ENCODE measurements at places on chromosomes 11 and 22.

DNA sequence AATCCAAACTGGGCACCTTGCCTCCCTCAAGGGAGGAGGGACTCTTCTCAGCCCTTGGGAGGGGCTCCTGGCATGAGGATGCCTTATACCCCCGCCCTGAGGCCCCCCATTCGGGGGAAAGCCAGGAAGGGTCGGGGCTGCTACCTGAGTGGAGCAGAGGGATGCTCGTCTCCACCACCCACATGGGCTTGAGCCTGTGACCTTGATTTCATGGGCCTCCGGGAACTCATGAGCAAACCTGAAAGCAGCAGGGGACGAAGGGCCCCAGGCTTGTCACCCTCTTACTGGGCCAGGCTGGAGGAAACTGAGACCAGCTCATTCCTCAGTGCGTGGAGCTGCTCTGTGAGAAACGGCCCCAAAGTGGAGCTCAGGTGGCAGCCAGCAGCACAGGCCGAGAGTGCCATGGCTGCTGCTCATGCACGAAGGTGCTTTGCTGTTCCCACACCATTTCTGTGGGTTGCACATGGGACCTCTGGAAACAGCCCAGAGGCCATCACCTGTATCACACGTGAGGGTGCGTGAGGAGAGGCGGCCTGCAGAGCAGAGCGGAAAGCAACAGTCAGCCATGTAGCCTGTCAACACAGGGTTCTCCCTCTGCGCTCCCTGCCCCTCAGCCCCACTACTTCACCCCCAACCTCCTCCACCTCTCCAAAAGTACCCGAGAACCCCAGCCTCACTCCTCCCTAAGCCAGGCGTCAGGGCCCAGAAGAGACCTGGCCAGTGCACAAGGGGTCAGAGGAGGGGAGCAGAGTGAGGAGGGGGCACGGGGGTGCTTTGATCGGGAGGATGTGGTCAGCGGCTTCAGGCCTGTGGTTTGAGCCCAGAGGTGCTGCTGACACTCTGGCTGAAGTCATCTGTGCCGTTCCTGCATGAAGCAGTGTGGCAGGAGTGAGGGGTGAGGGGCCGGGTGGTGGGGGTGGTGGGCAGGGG, 14.1 kb upstream of the IL2RB start:
- DNase-seq: no peak

GRCh38 chr11:71519546-71519945, 7.5 kb upstream of the KRTAP5-7 start:
- DNase-seq: no peak

GRCh38 chr22:26524870-26525269, 12.6 kb upstream of the TFIP11 start:
- no peak for DNase-seq

GRCh38 chr22:27097933-27098332, 440.5 kb downstream of the MIAT start:
- no peak for DNase-seq

DNA sequence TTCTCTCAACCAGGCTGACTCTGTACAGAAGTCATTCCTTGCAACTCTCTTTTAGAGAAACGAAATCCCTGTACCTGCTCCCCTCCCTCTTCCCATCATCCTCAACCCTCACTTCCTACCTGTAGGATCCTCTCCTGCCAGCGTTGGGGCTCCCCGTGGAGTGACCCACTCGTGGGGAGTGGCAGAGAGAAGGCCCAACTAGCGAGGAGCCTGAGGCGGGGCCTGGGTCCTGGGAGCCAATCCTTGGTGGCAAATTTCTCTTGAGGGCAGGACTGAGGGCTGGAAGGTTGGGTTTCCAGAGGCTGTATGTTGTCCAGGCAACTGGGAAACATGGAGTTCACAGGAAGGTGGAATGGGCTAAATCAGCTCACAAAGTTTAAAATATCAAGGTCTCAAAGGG, 10.4 kb downstream of the NHERF4 start:
- peak; percentile 25 for DNase-seq

- DNase-seq: no peak
Observed at GRCh38 chr11:101428918-101429317, 154.9 kb downstream of the TRPC6 start.

DNA sequence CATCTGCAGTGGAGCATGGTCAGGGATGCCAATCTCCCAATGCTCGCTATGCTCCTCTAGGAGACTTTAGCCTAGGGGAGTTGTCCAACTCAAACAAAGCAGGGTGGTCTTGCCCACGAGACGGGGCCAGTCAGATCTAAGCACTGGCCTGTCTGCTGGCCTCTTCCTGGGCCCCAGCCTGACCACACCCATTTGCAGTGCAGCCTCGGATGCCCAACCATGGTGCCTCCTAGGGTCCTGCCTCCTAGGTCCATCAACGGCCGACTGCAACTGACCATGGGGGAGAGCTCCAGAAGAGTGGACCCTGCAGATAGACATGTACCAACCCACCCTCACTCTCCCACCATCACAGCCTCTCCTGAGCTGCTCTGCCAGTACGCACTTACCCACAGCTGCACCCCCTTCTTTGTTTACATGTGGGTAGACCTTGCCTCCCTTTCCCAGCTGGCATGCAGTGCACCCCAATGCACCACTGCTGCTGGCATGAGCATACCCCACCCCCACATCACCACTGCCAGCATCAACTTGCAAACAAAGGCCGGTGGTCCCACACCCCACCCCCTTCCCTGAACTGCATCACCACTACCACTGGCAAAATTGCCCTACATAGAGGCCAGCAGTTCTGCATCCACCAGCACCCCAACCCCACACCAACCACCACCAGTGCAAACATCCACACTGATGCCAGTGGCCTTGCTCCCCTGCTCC, 27.6 kb upstream of the ARL14EP start:
- DNase-seq: no peak

- DNase-seq: no peak
Observed at GRCh38 chr11:127795326-127795725, 792.0 kb downstream of the ETS1 start.

DNA sequence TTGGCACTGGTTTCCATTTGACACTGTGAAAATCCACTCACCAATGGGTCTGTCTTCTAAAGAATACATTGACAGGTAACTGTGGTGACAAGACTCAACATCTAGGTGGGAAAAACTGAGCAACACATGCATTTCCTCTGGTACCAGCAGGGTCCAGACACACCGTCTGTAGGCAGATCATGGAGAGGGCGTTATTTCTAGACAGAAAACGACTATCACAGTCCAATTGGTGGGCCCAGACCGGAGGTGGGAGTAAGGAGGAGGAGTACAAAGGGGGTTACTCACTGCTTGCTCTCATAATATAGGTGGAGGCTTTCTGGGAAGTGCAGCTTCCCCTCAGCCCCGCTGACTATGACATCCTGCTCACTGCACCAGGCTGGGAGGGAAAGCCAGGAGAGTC, 9.9 kb downstream of the OVCH2 start:
- no peak for DNase-seq

DNA sequence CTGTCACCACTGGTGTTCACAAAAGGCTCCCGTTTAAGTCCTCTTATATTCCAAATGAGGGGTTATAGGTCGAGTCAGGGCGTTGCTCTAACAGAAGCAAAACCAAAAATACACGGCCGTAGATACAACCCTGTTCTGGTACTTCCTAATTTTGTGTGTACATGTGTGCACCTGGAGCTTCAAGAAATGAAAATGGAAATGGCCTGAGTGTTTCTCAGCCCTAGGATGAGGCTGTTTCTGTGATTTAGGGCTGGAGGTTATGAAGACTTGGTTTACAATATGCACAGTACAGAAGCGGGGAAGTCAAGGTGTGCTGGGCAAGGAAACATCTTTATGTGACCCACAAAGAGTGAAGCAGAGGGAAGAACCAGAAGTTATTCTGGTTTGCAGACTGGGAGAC, 110.4 kb upstream of the OR4B1 start:
- no peak for DNase-seq

DNA sequence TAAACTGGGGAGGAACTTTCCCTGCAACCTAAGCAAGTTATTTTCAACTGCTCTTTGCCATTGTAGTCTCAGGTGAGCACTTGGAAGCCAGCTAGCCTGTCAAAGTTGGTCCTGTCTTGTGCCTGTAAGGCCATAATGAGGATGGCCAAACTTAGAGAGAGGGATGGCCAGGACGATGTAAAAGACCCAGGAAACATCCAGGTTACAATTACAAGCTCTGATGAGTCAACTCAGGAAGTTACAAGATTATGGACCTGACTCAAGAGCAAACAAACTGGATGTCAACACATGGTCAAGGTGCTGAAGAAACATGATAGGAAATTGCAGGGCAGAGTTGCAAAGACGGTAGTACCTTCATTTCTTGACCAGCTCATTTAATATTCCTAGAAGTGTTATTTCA, 1.6 kb downstream of the GTPBP1 start:
- DNase-seq: no peak

- no peak for DNase-seq
Observed at GRCh38 chr11:113674397-113674685, 31.8 kb downstream of the TMPRSS5 start.

- no peak for DNase-seq
Observed at GRCh38 chr22:16961477-16962186, 46.4 kb downstream of the GAB4 start.

GRCh38 chr22:32336121-32336603, 21.5 kb upstream of the RFPL3 start:
- no peak for DNase-seq

DNA sequence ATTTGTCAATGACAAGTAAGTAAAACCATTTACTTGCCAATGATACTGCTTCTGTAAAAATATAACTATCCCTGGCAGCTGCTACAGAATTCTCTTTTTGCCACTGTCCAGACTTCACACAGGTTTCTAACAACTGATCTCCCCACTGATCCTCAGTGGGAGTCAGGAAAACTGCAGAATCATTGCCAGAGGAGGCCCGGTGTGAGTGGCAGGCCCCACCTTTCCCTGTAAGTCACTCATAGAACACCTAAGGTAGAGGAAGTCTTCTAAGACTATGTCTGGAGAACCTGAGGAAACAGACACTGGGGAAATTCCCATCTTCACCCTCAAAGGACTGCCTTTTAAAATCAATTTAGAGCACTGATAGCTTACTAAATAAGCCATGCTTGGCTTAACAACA, 66.3 kb downstream of the ZC3H12C start:
- no peak for DNase-seq

DNA sequence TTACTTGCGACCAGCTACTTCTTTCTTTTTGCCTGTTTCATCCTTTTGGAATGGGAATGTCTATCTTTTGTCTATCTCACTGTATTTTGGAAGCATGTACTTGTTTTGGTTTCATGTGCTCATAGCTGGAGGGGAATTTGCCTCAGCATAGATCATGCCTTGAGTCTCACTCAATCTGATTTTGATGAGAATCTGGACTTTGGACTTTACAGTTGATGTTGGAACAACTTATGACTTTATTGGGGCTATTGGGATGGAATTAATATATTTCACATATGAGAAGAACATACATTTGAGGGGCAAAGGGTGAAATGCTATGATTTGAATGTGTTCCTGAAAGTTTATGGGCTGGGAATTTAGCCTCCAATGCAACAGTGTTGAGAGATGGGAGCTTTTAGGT, 206.2 kb upstream of the DDI1 start:
- no peak for DNase-seq

DNA sequence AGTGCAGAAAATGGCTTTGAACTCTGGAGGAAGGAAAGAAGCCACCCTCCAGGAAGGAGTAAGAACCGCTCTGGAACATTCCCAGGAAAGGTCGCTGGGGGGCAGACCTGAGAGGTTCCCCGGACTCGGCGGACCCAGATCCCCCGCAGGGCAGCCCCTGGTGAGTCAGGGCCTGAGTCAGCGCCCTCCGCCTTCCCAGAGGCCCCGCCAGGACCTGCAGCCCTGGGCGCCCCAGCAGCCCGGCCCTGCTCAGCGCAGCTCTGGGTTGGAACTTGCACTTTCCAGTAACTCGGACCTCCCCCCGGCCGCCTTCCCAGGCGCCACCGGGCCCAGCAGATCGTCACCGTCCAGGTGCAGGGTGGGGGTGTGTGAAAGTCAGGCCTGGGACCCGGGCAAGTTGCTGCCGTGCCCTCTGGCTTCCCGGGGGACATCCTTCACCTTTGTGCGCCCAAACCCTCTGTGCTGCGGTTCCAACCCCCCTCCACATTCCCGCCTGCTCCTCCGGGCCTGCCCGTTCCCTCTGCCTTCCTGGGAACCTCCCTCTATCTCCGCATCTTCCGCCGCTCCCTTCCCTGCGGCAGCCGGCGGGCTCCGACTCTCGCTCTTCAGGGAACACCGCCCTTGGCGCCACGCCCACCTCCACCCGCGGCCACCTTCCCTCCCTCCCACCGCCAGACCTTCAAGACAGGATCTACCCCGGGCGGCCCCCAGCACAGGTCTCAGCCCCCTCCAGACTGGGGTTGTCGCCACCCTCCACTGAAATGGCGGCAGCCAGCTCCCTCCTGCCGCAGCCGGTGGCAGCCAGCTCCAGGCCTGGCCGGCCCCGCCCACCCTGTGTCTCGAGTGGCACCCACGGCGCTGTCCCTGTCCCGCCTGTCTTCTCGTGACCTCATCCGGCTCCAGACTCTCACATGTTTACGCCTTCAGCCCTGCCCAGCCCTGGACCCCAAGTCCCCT, 36.8 kb upstream of the WNT7B start:
- DNase-seq: peak; percentile 91

DNA sequence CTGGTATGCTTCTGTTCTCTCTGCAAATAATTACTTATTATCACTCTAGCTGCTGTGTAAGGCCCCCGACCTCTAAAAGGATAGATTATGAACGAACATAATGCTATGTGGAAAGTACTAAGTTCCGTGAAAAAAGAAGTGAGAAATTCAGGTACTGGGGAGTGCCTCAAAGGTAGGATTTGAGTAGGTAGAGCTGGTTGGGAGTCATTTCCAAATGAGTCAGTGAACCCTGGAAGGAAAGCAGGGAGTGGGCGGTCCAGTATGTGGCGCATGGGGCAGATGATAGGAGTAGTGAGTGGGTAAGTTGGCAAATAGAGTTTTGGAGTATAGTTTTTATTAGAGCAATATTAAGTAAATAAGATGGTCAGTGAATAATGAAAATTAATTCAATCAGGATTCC, 2.4 kb downstream of the ZC3H12C start:
- DNase-seq: no peak

- DNase-seq: no peak
Observed at GRCh38 chr11:69285766-69286165, 8.2 kb upstream of the MYEOV start.

- no peak for DNase-seq
Observed at GRCh38 chr11:4125141-4125540, 30.5 kb downstream of the RRM1 start.

DNA sequence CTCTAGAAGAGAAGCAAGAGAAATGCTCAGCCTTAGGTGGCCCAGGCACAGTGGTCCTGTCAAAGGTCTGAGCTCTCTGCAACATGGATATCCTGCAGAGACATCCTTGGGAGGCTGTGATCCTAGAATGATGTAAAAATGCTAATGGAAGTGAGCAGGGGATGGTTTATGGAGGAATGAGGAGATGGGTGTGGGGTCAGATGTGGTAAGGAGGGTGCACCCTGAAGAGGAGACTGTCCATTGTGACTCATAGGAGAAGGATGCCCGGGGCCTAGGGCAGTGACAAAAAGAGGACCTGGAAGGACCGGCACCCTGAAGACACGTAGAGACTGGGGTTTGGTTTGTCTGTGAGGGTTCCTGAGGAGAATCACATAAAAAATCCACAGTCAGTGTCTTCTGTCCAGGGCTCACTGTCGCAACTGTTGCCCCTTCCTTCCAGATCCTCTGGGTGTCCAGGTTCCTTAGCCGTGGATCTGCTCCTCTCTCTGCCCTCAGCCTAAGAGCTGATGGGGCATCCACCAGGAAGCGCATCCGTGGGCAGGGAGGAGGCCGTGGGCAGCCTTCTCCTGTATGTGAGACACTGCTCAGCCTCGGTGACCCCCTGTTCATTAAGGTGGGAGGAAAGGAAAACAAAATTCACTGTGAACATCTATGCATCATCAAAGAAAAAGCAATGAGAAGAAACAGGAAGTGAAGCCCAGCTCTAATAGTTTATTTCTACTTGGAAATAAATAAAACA, 110.7 kb downstream of the VPREB1 start:
- no peak for DNase-seq

Measured in nephron progenitor cell (in vitro differentiated cells).